ENCODE measurements at places on chromosomes 5 and 9. TPM values are rescaled to one million over a fixed set of nuclear protein-coding genes. Genes with fewer than 3 reads are reported as not detected.

DNA sequence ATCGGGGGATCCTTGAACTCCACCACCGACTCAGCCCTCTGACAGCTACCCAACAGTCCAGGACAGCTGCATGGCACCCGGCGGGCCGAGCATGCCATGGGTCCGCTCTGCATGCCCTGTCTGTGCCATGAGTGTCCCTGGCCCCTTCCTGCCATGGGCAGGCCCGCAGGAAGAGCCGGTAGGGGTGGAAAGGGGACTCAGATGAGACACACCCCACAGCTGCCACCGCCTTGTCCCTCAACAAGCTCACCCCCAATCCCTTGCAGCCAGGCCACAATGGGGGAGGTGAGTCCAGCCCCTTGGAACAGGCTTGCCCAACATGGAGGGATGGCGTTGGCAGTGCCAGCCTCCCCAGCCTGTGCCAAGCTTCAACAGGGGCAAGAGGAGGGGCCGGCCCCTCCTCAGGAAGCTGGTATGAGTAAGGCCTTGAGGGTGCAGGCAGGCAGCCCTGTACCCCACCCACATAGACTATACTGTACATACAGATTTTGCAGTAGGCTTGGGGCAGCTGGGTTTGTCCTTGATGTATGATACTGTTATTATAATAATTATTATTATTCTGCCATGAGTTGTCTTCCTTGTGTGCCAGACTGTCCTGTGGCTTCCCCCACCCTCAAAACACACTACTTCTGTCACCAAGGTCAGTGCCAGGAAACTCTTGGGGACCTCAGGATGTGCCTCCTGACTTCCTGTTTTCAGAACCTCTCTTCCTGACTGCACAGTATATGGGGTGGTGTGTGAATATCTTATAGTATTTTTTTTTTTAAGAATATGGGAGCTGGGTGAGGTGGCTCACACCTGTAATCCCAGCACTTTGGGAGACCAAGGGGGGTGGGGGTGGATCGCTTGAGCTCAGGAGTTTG, 12.0 kb upstream of the SLC34A1 start:
- no peak for DNase-seq
- H3K4me1 ChIP-seq: peaks cover 6% of the 10 kb centered on the region
- no peaks in the 10 kb centered on the region for H3K27me3 ChIP-seq
- no peak overlapping the region for H3K27ac ChIP-seq
- H3K4me3 ChIP-seq: no peak overlapping the region

GRCh38 chr9:31323726-31324444, 1060.6 kb upstream of the ACO1 start:
- no peaks in the 10 kb centered on the region for H3K27me3 ChIP-seq
- H3K27ac ChIP-seq: no peak overlapping the region
- H3K4me1 ChIP-seq: no peaks in the 10 kb centered on the region

Gene PNPLA7
- total RNA-seq: 0.77 TPM

Gene PTCH1
- total RNA-seq: 0.77 TPM

DNA sequence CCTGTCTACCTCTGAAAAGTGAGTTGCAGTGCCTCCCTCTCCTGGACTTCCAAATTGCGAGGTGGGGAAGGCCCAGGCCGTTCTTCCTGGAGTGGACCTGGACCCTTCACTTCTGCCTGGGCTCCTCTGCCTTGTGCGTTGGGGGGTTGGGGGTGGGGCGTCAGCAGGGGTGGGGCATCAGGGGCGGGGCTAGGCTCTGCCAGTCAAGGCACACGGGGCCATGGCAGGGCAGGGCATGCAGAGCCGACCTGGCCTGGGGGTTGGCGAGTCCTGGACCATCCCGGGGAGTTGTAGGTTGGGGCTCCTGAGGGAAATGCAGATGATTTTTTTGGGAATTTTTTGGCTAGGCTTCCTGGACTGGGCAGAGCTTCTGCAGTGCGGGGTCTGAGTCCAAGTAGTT, 87.1 kb downstream of the EHMT1 start:
- H3K4me1 ChIP-seq: no peaks in the 10 kb centered on the region
- no peak overlapping the region for H3K4me3 ChIP-seq
- peaks cover 10% of the 10 kb centered on the region for H3K36me3 ChIP-seq
- DNase-seq: no peak
- no peaks in the 10 kb centered on the region for H3K27me3 ChIP-seq
